ENCODE measurements at places on chromosomes 16 and 17. TPM values are rescaled to one million over a fixed set of nuclear protein-coding genes. Genes with fewer than 3 reads are reported as not detected.

DNA sequence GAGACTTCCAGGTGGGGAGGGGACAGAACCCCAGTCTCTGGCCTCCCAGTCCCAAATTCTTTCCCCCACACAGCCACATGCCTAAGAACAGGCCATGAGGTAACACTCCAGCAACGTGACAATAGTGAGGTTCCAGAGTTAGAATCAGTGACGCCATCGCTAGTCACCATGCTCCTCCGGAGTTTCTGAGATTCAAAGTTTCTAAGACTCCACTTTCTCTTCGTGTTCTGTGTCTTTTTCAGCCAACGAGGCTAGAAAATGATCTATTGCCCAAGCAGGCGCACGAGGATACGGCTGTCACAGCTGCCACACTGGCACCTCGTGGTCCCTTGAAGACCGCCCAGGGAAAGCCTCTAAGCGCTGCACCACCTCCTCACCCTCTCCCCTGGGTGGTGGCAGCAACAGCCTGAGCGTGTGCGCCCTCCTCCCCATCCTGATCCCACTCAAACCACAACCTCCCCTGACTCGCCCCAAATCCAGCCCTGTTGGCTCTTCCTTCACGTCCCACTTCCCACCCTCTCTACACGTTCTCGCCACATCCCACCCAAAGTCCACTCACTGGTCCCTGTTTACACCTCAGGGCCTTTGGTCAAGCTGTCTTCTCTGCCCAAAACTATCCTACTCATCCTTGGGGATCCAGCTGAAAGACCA is 1.0 kb downstream of the MCRIP1 start:
- DNase-seq, result no peak

DNA sequence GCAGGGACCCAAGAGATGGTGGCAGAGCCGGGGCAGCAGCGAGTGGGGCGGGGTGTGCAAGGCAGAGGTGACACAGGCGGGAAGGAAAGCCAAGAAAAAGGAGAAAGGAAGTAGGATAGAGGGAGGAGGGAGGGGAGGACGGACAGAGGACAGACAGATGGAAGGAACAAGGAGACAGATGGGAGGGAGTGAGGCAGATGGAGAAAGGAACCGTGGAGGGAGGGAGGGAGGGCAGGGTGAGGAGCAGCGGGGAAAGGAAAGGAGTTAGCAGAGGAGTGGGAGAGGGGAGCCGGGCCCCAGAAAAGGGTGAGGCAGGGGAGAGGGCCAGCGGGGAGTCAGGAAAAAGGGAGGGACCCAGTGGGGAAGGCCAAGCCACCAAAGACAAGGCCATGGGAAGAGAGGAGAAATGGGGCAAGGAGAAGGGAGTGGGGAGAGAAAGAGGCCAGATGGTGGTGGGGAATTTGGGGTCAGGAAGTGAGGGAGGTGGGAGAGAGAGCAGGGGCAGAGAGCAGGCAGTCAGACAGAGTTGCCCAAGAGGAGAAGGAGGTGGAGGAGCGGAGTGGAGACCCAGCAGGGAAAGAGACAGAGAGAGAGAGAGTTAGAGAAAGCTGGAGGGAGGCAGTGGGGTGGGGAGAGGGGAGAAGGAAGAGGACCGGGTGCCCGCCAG is 13.2 kb upstream of the ASGR1 start:
- DNase-seq, result no peak

GRCh38 chr17:48893646-48894508 is 1.3 kb downstream of the ATP5MC1 start:
- DNase-seq, result no peak

The PDIA2 gene
- 0.23 TPM for total RNA-seq

DNA sequence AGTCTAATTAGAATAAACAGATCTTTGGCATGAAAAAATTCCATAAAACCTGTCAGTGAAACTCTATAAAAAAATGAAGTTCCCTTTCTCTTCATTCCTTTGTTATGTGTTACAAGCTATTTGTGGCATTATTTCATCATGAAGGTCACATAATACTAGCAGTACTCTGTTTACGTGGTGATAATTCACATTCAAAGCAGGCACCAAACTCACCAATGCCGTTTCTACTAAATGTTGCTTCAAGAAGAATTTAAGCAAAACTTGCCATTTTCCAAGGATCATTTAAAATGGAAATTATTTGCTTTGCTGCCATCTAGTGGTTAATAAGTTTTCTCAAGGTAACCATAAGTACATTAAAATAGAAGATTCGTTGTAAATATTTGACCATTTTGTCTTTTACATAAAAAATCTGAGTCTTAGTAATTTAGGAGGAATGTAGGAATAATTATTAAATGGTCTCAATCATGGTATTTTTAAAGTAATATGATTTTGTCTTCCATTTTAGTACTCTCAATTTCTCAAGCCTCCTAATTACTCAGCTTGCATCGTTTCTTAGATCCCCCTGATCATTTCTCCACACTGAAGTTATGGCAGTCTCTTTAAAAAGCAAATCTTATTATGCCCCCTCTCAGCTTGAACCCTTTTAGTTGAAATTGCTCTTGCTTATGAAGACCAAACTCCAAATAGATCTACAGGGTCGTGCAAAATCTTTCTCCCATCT is 80.8 kb downstream of the OMG start:
- DNase-seq, result no peak

DNA sequence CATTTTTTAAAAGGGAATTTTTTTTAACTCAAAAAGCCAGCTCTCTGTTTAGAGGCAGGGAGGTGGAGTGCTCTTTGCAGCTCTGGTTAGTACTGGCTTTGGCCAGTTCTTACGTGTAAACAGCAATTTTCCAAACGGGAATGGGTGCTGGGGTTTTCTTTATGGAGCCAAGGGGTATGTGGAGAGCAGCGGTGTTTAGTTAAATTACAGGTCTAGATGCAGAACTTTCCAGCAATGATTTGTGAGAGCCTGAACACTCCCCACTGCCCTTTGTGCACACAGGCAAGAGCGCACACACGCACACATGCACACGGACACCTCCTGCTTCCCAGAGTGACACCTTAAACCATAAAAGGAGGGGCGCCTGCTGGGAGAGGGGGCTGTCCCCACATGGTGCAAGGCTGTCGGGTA is 140.2 kb downstream of the MSI2 start:
- DNase-seq, result peak; percentile 48

Measured in mucosa of descending colon (tissue), 3 donors.